ENCODE measurements at places on chromosomes 3 and 15. TPM values are rescaled to one million over a fixed set of nuclear protein-coding genes. Genes with fewer than 3 reads are reported as not detected.
A peak's percentile ranks its signal among the peaks of the same experiment; 100 is the strongest.

Gene FANCD2
- 3.7 TPM for total RNA-seq

Gene SHF
- 4.6 TPM for total RNA-seq

Gene DIS3L
- total RNA-seq, result 8.1 TPM

Gene RTP1
- not detected for total RNA-seq

Gene PIGZ
- 0.54 TPM for total RNA-seq

Gene HGD
- total RNA-seq, result not detected

Gene ASB14
- total RNA-seq, result not detected

Gene FSIP1
- 0.84 TPM for total RNA-seq

DNA sequence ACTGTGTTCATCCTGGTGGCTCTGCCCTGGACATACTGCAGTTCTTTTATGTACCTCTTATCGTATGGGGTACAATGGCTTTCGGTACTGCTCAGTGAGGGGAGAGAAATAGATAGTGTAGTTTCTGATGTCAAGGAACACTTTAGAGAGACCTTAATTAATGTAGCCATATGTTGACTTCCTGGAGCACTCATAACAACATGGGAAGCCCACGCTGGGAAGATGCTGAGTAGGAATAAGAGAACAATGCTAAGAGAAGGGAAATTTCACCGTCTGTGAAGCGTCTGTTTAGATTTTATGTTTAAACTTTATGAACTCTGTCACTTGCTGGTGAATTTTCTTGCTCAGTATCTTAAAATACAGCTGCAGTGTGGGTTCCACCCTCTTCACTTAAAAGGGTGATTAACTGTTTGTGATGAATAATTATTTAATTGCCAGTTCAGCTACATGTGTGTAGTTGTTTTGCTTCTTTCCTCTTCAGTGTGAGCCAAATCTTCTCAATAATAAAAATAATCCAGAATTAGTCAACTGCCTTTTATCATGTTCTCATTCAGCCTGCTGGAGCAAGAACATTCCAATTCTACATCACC, 373.1 kb upstream of the TPRG1 start:
- no peak overlapping the region for H3K27ac ChIP-seq
- DNase-seq, result no peak
- H3K36me3 ChIP-seq, result no peaks in the 10 kb centered on the region
- no peaks in the 10 kb centered on the region for H3K27me3 ChIP-seq
- H3K4me1 ChIP-seq, result peaks cover 21% of the 10 kb centered on the region

DNA sequence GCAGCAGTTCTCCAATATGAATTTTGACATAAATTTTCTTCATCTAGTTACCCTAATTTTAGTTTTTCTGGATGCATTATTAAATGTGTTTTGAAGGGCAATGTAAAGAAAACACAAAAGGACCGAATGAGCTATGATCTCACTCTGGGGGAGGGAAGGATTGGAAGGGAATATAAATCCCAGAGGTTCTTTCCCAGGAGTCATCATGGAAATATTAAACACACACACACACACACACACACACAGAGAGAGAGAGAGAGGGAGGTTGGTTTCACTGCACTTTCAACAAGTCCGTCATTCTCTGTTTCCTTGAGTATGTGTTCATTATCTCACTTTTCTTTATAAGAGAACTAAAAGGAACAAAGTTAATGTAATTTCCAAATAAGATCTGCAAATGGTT, 70.7 kb upstream of the DCBLD2 start:
- peak overlapping the region; percentile 99 for H3K27ac ChIP-seq
- no peaks in the 10 kb centered on the region for H3K36me3 ChIP-seq
- peaks cover 35% of the 10 kb centered on the region for H3K4me1 ChIP-seq
- peak overlapping the region; percentile 15 for H3K4me3 ChIP-seq
- H3K27me3 ChIP-seq, result no peaks in the 10 kb centered on the region

DNA sequence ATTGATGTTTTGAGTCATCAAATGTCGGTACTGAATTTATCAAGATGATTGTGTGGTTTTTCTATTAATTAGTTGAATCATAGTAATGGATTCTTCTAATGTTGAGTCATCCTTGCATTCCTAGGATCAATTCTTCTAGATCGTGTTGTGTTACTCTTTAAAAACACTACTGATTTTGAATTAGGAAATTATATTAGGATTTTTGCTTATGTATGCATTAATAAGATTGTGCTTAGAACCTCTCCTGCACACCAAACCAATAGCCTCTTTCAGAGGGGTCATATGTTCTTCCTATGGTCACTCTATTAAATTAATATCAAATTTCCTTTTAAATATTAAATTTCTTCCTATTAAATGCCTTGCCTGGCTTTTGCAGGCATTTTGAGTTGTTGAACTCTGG, 151.7 kb upstream of the TOPAZ1 start:
- no peaks in the 10 kb centered on the region for H3K36me3 ChIP-seq
- DNase-seq, result no peak
- H3K27me3 ChIP-seq, result no peaks in the 10 kb centered on the region
- no peak overlapping the region for H3K4me3 ChIP-seq
- no peaks in the 10 kb centered on the region for H3K4me1 ChIP-seq

GRCh38 chr3:12630292-12630691, 33.6 kb downstream of the RAF1 start:
- no peaks in the 10 kb centered on the region for H3K36me3 ChIP-seq
- no peak overlapping the region for H3K27ac ChIP-seq
- H3K4me1 ChIP-seq, result peaks cover 5% of the 10 kb centered on the region
- H3K27me3 ChIP-seq, result no peaks in the 10 kb centered on the region

DNA sequence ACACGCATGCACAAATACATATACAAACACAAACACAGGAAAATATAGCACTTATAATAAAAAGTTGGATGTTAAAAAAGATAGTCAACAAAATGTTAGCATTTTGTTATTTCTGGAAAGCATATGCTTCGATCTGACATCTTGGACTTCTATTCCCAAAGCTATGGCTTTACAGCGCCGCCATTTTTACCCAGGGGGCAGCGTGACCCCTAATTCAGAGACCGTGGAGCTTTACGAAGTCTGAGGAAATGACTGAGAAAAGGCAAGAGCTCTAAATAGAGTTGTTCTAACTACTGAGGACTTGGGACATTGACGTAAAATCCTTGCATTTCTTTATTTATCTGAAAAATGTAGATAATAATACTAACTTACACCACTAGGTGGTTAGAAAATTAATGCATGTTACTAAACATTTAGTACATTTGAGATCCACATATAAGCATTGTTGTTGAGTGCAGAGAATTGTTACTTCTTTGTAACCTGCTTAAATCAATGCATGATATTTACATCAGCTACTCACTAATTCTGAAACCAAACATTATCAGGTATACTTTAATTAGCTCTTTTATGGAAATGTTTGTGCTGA, 155.4 kb downstream of the TP63 start:
- no peak overlapping the region for H3K4me3 ChIP-seq
- H3K27ac ChIP-seq, result no peak overlapping the region

- H3K27ac ChIP-seq, result no peak overlapping the region
- no peak for DNase-seq
- no peaks in the 10 kb centered on the region for H3K27me3 ChIP-seq
These were observed 44.9 kb downstream of the OXSR1 start for GRCh38 chr3:38210141-38210757.

GRCh38 chr15:90451053-90451850, 63.2 kb downstream of the IQGAP1 start:
- peaks cover 13% of the 10 kb centered on the region for H3K4me1 ChIP-seq
- DNase-seq, result peak; percentile 78
- H3K27me3 ChIP-seq, result no peaks in the 10 kb centered on the region
- H3K27ac ChIP-seq, result peak overlapping the region; percentile 58

DNA sequence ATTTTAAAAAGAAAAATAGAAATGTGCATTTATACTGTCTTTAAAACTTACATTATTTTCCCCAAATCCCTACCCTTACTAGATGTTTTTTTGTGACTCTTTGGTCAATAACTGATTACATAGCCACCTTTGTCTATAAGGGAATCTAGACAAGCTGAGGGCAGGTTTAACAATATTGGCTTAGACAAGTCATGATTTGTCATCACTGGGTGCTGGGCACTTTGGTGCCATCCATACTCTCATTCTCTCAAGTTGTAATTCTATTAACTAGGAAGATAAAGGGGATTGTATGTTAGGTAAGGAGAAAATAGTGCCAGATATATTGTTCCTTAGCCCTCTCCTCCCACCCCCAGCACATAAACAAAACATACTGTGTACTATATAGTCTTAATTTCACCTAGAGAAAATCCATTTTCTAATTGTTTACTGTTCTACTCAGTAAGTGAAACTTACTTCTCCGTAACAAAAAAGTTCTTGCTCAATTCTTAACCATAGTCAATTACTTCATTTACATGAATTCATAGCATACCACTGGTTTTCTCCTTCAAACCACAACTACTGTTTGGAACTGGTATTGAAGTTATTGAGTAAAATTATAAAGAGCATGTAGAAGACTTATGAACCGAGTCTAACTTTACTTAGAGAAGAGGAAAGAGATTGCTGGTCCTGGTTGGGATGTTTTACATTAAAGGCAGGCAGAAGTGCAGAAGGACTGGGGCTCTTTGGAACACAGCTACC, 877.1 kb downstream of the PDCD6IP start:
- H3K4me3 ChIP-seq, result no peak overlapping the region
- H3K27ac ChIP-seq, result no peak overlapping the region
- no peaks in the 10 kb centered on the region for H3K27me3 ChIP-seq
- DNase-seq, result peak; percentile 57

DNA sequence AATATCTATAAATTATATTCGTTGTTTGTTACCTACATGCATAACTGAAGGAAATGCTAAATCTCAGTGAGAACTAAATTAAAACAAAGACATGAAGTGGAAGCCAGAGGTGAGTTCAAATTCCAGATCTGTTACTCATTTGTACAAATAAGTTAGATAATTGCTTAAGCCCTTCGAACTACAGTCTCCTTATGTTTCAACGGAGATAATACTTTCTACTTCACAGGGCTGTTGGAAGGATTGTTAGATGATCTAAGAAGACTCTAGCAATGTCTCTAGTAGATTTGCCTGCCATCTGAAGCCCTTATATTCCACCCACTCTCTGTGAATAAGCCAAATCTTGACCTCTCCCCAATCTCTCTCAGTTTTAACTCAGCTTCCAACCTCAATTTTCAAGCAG, 125.8 kb downstream of the P2RY1 start:
- no peak overlapping the region for H3K27ac ChIP-seq
- no peak for DNase-seq
- H3K27me3 ChIP-seq, result no peaks in the 10 kb centered on the region
- H3K4me1 ChIP-seq, result no peaks in the 10 kb centered on the region
- H3K36me3 ChIP-seq, result no peaks in the 10 kb centered on the region

DNA sequence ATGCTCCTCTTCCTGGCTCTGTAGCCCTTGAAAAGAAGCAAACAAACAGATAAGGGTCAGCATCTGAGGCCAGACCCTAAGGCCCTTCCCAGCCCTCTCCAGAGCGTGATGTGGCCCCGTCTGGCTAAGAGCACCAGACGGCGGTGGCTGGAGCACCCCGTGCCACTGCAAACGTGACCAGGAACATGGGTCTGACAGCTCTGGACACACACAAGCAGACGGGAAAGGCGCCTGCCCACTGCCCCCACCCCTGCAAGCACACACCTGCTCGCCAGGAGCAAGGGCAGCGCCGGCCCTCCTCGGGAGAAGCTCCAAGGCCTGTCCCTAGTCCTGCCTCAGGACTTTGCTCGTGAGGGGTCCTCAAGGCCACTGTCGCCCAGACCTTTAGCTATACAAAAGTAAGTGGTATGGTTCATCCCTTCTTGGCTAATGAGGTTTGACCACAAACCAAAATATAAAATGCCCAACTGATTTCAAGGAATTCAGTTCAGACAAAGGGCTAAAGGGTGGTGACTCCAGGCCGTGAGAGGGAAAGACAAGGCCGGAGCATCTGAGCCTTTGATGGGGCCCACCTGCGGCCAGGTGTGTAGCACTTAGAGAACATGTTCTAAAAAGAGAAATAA, 90.4 kb downstream of the XXYLT1 start:
- H3K36me3 ChIP-seq, result no peaks in the 10 kb centered on the region
- DNase-seq, result no peak
- H3K4me3 ChIP-seq, result no peak overlapping the region

DNA sequence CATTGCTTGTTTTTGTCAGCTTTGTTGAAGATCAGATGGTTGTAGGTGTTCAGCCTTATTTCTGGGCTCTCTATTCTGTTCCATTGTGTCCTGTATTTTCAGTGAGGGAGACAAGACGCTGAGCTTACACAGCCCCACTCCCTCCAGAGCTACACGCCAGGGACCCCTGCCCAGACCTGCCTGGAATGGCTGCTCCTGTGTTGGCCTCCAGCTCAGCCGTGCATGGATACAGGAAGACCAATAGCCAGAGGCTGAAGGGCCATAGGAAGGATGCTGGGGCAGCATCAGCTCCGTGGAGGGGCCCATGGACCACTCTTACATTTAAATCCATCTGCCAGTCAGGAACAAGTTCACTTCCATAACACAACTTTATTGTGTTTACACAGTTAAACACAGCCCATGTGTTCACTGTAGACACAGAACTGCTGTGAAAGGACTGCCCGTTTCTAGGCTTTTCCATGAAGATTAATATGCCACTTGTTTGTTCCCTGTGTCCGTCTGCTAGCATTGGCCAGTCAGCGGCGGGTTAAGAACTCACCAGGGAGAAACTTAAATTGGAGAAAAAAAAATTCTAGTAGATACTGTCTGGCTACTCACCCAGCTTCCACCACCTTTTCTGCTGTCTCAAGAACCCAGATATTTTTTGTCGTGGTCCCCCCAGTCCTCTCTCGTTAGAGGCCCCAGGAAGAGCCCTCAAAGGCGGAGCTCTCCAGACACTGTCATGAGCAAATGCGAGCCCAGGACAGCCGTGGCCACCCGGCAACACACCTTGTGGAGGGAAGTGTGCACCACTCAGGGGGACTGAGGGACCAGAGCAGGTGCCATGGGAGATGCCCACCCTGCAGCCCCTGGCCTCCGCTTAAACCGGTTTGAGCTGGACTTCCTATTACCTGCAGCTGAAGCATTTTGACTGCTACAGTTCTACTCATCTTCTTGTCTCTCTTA, 142.3 kb upstream of the MEF2A start:
- H3K4me1 ChIP-seq, result peaks cover 19% of the 10 kb centered on the region
- no peaks in the 10 kb centered on the region for H3K36me3 ChIP-seq
- H3K27ac ChIP-seq, result no peak overlapping the region
- no peak for DNase-seq
- no peaks in the 10 kb centered on the region for H3K27me3 ChIP-seq

DNA sequence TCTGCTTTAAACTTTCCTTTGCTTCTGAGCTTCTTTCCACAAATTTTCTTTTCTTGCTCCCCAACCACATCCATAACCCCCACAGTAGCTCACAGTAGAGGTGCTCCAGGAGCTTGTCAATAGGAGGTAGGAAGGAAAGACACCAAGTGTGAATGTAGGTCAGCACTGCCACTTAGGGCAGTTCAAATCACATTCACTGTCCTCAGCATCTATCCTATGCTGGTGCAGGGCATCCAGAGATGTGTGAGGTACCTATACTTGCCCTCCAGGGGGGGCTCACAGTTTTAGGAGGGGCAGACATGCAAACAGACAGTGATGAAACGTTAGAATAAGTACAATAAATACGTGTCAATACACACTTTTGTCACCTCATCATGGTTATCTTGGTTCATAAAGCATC, 1.5 kb upstream of the SPSB4 start:
- H3K27me3 ChIP-seq, result peaks cover 47% of the 10 kb centered on the region
- H3K27ac ChIP-seq, result no peak overlapping the region
- no peaks in the 10 kb centered on the region for H3K36me3 ChIP-seq
- no peak for DNase-seq
- no peak overlapping the region for H3K4me3 ChIP-seq

GRCh38 chr3:138389841-138390581, 41.6 kb downstream of the MRAS start:
- no peaks in the 10 kb centered on the region for H3K27me3 ChIP-seq
- no peaks in the 10 kb centered on the region for H3K36me3 ChIP-seq
- H3K4me1 ChIP-seq, result peaks cover 22% of the 10 kb centered on the region
- peak overlapping the region; percentile 12 for H3K4me3 ChIP-seq
